ENCODE measurements at places on chromosomes 1 and 21.

- DNase-seq = no peak
These were observed 8.9 kb downstream of the SKI start for GRCh38 chr1:2236695-2237677.

GRCh38 chr1:15936025-15936424, 39.9 kb downstream of the ZBTB17 start:
- DNase-seq = peak; percentile 83

DNA sequence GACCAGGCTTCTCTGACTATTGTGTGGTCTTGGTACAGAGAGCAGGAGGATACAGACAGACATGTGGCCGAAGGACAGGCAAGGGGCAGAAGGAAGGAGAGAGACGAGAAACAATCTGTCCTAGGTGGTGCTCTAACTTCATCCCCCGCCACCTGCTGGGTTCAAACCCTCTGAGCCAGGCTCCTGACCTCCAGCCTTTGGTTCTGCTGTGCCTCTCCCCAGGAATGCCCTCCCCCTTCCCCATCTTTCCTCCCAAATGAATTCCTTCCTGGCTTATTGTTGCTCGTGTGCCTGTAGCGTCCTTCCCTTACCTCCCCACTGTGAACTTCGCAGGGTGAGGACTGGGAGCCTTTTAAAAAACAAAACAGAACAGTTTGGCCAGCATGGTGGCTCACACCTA, 5.4 kb downstream of the TCEA3 start:
- DNase-seq = no peak

DNA sequence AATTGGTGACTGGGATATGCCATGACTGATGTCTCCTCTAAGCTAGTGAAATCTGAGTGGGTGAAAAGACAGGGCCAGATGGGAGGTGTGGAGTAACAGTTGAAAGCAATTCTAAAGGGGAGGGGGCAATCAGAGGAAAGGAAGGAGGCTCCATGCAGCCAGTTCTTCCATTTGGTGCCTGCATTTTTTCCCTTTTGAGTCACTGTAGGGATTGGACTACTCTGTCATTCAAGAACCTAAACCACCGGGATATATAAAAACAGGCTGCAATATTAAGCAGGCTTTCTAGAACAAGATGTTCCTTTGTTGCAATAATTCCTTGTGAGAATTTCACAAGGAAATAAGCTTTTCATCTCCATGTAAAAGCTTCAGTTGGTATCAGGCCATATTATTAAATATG, 18.3 kb downstream of the CLIC6 start:
- no peak for DNase-seq

DNA sequence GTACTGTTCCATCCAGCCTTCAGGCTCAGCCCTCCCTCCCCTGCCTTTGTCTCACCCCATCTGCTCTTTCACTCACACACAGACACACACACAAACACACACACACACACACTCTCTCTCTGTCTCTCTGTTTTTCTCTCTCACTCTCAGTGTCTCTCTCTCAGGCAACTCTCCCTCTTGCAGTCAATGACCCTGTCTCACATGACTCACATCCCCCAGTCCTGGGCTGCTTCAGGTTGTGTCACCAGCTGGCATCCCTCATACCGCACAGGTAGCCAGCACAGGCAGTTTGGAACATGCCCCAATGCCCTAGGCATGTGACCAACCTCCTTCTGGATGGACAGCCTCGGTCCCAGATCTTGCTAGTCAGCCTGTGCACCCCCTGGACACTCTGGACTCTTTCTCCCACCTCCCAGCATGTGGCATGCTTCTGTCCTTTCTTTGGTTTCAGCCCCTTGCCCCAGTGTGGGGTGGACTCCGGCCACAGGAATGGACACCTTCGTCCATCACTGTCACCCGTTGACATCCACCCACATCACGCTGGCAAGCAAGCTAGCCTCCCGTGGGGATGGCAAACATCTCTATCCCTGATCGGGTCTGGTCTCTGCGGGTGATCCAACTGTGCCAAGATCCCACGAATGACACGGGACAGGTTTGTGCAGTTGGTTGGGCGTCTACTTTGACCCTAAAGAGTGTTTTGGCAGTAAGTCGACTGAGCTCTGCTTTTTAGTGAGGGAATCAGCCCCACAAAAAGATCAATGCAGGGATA, 23.4 kb upstream of the FCGR2A start:
- DNase-seq = no peak

- no peak for DNase-seq
These were observed 109.2 kb downstream of the TOMM20 start for GRCh38 chr1:235019471-235019870.

DNA sequence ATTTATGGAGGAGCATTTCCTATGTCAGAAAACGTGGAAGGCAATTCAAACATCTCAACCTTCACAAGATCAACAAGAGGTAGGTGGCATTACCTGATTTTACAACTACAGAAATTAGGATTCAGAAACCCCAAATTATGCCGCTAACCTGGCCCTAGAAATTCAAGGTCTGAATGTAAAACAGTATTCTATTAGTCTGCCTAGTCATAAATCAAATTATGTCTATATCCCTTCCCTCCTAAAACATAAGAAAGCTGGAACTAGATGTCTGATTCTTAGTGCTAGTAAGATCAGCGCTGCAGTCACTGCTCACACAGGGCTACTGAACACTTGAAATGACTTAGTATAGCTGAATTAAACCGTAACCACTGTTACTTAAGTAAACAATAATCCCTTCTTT, 1.4 kb downstream of the TOMM20 start:
- DNase-seq = no peak

GRCh38 chr1:46334030-46334384, 6.6 kb upstream of the NSUN4 start:
- DNase-seq = no peak

- DNase-seq = no peak
These were observed 170.8 kb downstream of the SIPA1L2 start for GRCh38 chr1:232459087-232459486.
